ENCODE measurements at places on chromosomes 6 and 20.

- DNase-seq: peak; percentile 64
These were observed 760 bp upstream of the IBTK start for GRCh38 chr6:82248273-82248735.

- DNase-seq: no peak
These were observed 348.1 kb upstream of the SOX4 start for GRCh38 chr6:21245488-21245887.

- peak; percentile 58 for DNase-seq
These were observed 78.8 kb upstream of the RALY start for GRCh38 chr20:33914919-33915318.

DNA sequence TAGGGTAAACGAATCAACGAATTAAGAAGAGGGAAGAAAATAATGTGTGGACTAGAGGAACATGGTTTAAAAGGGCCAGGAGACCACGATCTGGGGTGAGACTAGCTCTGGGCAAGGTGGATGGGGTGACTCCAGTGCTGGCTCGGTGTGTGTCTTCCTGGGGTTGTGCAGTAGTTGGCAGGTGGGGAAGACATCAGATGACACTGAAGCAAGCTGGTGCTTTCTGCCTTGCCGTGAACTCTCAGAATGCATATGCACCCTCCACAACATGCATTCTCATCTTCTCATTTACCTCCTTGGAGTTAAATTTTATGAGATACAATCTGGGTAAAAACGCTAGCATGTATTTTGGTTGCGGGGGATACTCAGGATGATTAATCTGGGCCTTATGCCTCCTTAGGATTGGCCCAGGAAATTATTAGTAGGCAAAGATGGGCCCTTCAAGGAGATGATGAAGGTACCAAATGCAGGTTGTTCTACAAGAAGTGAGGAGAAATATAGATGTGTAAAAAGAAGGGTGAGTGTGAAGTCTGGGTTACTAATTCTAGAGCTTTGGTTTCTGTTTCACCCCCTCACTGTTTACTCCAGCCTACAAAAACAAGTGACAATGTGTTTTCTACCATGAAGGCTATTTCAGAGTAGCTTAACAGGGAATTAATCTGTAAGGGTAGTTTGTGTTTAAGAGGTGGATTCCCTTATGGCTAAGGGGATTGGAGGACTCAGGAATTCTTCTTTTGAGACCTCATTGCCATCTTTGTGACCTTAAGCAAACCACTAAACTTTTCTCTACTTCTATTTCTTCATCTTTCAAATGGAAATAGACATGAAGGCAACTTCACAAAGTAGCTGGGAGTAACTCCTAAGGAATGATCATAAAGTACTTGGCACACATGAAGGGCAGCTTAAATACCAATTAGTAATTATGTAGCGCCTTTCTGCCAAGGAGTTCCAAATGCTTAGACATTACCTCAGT is 71.0 kb upstream of the SUPT3H start:
- peak; percentile 87 for DNase-seq

DNA sequence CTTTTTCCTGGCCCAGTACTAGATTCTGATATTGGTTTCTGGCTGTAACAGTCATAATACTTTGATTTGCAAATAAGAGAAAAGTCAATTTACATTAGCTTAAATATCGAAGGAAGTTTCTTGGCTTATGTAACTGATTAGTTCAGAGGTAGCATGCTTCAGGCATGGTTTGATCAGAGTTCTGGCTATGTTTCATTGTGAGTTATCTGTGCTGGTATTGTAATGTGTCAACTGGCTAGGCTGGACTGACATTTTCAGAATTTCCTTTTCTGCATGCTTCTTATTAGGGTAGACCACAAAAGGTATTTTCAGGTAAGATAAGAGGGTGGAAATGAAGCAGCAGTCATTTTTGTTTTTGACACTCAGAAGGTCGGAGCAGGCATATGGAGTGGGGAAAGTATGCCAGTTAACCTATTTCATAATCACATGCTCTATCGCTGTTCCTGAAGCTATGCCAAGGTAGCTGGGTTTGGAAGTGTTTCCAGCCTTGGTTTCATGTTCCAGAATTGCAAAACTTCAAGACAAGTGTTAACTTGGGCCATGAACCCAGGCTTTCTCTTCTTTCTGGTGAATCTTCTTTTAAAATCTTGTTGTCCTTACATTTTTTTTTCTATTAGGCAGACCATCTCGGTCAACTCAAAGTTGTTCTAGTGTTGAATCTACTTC is 244.9 kb downstream of the DHX35 start:
- no peak for DNase-seq

- peak; percentile 97 for DNase-seq
These were observed 95.7 kb downstream of the PRDM1 start for GRCh38 chr6:106181664-106182418.

DNA sequence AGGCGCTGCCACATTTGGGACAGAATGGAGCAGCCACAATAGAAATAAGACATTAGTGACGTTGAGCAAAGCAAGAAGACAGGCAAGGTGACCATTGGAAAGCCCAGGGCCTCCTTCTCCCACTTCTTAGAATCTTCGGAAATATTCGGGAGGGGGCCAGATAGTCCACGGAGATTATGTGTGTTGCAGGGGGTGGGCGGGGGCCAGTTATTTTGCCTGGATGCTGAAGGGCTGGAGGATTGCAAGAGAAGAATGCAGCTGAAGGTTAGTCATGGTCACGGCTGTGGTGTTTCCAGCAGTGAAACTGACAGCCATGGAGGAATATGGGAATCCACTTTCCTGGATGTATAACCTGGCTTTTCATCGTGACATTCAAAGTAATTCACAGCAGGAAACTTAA is 88.6 kb downstream of the CDH26 start:
- DNase-seq: no peak

DNA sequence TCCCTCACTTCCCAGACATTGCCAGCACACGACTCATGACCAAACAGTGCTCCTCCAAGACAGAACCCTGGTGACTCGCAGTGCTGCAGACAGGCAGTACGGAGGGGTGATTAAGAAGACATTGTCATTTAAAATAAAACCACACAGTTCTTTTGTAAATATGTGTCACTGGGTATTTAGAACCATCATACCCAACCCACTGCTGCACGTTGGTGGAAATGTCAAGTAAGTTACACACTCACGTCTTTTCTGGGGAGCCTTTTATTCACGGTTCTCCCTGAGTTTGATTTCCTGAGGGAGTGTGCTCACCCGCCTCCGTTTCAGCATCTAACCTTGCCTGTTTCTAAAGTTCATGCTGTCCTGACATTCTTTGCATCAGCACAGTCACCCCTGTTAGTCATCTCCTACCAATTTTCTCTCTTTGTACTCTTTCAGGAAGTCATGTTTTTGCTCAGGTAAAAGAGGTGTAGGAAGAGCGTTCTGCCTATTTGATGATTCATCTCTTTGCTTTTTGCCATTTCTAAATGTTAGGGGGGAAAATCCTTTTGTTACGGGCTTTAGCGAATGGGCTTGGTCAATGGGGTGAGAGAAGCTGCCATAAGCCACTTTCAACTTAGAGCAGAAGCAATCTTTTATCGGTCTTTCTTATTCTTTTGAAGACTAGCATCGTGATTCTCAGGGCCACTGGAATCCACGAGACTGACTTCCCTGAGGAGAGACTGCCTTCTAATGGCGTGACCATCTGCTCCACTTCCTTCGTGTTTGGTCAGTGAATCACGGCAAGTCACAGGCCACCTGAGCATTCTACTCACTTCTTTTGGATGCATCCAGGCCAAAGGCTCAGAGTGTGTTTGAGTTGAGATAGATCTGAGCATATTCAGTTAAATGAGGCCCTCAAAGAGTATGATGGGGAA is 512.8 kb upstream of the JARID2 start:
- DNase-seq: peak; percentile 75

DNA sequence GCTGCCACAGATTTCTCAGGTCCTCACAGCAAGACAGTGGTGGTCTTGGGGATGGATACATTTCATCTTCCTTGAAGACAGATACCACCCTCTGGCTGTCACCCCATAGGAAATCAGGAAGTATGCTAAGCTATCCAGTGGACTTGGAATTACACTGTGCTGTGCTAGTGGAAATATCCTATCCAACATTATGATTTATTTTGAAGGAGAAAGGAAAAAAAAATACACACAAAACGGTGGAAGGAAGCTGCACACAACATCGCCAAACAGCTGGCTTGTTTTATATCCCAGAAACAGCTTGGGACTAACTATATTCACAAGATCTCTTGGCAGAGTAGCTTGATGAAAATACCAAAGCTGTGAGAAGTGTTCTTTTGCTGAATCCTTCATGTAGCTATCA is 257.6 kb downstream of the LAMA2 start:
- peak; percentile 25 for DNase-seq

DNA sequence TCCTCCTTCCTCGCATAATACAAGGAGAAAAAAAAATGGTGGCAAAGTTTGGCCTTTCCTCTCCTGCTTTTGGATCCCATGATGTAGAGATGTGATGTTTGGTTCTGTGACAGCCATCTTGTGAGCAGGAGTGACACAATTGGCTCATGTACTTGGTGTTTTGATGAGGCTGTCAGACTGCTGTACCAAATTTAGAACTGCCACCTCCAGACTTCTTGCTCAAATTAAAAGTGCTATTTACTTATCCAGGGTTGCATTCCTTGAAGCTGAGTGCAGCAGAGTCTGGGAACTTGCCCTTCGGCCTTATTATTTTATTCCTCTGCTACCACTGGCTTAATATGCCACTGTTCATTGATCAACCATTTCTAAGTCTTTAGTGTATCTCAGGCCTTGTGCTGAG is 21.9 kb downstream of the BCAS1 start:
- DNase-seq: peak; percentile 51

- no peak for DNase-seq
These were observed 54.7 kb downstream of the LRFN2 start for GRCh38 chr6:40532349-40533000.

DNA sequence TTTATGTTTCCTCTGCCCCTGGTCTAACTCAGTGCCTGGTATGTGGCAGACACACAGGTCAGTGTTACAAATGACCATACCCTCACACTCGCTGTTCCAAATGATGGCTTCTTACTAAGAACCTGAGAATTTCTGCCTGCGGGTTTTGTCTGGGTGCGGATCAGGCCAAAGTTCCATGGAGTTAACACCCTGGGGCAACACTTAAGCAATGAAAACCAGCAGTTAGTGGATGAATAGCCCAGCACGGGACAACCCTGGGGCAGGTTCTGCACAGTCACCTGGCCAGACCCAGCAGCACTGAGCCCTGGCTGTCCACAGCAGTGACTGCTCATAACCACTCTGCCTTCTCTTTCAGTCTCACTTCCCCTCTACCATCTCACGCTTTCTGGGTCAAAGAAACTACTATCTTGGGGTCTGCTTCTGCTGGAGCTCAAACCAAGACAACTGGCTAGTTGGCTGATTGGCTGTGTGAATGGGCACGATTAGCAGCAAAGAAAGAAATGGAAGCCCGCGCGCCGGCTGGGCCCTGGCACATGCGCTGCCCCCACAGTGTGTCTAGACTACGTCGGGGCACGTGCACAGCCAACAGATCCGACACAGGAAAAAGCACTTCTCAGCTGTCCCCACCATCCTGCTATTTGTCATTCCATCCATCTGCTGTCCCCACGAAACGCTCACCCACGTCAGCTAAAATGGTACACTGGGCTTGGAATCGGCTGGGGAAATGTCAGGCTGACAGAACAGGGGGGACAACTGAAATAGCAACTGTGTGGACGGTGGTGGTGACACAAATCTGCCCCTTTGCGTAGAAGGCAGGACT is 36.6 kb downstream of the MGME1 start:
- DNase-seq: no peak

DNA sequence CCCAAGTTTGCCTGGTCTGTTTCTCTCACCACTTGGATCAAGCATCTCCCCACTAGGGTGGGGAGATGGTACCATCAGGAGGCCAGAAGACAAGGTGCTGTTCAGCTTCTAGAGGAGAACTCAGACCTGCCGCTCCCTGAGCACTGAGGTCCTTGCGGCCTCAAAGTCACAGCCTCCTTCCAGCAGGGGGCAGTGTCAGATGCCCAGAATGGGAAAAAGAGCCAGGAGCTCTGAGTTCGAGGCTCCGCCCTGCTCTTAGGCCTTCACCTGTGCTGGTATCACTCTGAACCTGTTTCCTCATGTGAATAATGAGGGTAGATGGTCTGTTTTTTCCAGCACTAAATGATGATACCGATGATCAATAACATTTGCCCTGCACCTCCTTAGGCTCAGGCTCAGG is 68.7 kb downstream of the TOX2 start:
- DNase-seq: no peak

- DNase-seq: no peak
These were observed 99.2 kb downstream of the JPH2 start for GRCh38 chr20:44087857-44088120.

DNA sequence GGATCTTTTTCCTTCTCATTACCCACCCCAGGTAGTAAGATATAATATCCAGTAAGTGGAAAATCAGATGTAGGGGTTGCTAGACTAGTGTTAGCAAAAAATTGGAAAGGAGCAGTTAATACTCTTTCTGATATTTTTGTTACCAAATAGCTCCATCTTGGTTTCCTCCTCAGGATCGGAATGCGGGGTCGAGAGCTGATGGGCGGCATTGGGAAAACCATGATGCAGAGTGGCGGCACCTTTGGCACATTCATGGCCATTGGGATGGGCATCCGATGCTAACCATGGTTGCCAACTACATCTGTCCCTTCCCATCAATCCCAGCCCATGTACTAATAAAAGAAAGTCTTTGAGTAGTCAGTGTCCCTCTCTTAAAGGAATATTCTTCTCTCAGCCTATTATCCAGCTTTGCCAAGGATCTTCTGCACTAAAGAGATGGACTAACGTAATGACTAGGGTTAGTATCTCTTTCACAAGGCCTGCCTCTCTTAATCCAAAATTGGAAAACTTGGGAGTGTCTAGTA is 1.5 kb downstream of the ROMO1 start:
- no peak for DNase-seq

DNA sequence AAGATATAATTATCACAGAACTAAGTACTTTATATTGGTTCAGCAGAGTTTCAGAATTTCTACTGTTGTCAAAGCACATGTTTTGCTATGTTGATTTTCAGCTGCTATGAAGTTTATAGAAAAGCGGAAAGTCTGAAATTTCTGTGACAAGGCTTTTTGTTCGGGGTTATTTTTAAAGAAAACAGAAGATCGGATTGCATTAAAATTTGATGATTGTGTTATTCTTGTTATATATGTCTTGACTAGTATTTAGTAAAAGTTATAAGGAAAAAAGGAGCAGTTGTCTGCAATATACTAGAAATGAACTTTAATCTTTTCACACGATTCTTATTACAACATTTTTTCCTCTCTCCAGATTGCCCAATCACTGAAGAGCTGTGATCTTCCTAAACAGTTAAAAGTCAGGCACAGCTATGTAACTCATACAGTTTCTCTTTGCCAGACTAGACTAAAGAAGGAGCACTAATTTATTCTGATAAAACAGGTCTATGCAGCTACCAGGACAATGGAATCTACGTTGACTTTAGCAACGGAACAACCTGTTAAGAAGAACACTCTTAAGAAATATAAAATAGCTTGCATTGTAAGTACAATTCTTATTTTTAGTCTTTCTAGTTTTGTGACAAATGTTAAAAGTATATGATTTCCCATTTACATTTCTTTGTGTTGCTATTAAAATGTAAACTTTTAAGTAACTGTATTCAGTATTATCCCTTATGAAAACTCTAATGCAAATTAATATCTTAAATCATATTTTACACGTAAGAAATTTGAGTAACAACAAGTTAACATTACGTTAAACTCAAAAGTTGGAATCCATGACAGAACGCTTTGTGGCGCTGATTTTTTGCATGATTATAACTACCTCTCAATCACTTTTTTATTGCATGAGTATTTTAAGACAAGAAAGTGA is at the start of gene ENPP3:
ENPP3 (plus strand) TSS at position 423 of the 913 bp plus-strand sequence; CDS start at position 506, 83 bp downstream.
- DNase-seq: no peak

Data from EH (cell line).